ENCODE measurements at places on chromosomes 2 and 18.

DNA sequence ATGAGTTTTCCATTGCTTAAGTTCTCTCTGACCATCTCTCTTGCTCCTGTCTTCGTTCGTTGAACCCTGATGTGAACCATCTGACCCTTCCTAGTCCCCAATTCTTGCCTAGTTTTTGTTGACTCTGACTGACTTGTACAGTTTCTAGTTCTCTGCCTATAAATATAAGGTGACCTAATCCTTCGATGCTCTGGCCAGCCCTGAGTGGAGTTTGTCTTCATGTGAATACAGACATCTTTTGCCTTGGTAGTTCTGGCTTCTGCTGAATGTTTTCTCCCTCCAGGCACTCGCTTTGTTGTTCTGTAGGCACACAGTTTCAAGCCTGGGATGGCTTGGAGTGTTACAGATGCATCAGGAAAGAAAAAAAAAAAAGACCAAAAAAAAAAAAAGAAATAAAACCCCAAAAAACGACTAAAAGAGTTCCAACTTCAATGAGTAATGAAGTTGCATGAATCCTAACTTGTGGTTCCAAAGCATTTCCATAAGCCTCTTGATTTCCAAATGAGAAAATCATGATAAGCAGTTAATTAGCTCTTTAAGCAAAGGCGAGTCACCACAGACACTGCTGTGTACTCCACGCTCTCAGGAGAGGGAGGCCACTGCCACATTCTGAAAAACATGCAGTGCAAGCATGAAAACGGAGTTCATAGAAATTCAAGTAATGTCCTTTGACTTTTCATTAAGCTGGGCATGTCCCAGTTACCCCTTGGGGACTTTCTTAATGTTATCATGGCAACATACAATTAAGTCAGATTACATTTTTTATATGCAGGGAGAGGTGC is 165.2 kb downstream of the TDRD15 start:
- no peak for DNase-seq

GRCh38 chr18:79523206-79523735 is 127.5 kb downstream of the NFATC1 start:
- no peak for DNase-seq

GRCh38 chr2:167491788-167492187 is 603.5 kb downstream of the XIRP2 start:
- DNase-seq, result no peak

DNA sequence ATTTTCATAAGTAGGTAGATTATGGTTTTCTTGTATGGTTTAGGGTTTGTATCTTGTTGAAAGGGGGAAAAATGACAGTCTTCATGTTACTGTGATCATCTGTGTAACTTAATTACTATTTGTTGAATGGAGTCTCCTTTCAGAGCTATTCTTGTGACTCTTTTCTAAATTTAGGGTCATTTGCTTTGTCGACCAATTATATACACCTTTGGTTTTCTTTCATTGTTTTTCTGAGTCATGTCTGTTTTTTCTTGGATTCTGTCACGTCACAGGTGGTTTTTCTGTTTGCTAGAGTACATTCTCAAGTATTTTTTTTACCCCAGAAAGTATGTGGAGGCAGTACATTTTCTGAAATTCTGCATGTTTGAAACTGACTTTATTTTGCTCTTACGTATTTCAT is 43.8 kb upstream of the DYSF start:
- no peak for DNase-seq

DNA sequence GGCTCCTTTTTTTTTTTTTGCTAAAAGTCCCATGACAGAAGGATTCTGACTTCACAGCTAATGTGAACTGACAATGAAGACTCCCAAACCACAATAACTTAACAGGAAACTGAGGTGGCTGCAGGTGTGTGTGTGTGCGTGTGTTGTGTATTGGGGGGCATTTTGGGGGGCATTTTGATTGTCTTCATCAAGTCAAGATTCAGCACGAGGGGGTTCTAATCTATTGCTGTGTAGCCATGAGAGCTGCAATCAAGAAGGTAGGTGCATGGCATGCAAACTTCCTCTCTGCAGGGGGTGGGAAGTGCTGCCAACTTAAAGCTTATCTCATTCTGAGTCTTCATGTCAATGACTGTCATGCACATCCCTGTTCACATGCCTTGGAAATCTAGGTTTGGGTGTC is 25.2 kb downstream of the SPRED2 start:
- no peak for DNase-seq

- DNase-seq, result no peak
These were observed 179.6 kb upstream of the SLC39A10 start for GRCh38 chr2:195477248-195477995.

DNA sequence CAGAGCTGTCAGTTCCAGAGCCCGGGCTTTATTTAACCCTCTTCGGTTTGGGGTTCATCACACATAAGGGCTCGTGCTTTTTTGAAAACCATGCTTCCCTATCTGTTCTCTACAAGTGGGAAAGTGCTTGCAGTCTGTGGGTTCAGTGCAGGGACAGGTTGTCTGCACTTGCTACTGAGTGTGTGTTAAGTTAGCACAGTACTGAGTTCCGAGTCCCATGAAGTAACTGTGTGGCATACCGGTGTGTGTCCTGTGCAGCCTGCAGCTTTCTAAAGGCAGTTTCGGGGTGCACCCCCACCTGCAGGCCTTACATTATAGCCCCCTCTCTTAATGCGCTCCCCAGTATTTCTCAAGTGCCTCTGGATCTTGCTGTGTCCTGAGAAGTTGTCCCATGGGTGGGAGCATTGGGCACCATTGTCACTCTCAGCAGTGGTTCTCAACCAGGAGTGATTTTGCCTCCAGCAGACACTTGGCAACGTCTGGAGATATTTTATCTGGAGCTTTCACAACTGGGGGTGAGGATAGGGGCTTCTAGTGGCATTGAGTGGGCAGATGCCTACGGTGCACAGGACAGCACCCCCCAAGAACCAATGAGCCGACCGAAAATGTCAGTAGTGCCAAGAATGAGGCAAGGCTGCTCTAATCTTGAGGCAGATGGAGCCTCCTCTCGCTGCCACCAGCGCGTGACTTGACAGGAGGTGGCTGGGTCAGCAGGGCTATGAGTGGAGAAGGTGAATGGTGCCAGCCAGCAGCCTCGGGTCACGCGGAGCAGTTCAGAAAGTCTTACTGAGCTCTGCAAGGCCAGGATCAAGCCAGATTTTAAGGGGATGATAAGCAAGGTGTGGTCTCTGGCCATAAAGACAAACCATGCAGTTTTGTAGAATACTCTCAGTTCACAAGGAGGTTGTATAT is 152.2 kb downstream of the SMAD7 start:
- no peak for DNase-seq

DNA sequence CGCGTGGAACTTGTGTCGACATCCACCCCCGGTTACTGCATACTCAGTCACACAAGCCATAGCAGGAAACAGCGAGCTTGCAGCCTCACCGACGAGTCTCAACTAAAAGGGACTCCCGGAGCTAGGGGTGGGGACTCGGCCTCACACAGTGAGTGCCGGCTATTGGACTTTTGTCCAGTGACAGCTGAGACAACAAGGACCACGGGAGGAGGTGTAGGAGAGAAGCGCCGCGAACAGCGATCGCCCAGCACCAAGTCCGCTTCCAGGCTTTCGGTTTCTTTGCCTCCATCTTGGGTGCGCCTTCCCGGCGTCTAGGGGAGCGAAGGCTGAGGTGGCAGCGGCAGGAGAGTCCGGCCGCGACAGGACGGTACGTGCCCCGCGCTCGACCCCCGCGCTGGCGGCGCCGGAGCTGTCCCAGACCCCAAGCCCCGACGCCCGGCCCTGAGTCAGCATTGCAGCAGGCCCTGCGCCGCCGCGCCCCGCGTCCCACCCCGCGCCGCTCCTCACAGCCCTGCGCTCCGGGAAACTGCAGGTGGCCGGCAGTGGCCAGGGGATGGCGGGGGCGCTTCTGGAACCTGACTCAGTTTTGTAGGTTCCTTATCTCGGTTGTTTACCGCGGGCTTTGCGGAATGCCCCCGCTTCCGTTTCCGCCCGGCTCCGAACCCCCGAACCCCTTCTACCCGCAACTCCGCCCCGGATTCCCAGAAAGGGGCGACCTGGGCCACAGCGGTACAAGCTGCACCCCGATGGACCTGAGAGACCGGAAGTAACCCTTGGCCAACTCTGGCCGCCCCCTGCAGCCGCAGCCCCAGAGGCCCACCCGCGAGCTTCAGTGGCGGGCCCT is at the start of gene CFLAR:
TSS of gene CFLAR (plus strand) at position 50 of the 844 bp plus-strand sequence. CDS start 13,702 bp downstream, outside the sequence.
- DNase-seq, result no peak

DNA sequence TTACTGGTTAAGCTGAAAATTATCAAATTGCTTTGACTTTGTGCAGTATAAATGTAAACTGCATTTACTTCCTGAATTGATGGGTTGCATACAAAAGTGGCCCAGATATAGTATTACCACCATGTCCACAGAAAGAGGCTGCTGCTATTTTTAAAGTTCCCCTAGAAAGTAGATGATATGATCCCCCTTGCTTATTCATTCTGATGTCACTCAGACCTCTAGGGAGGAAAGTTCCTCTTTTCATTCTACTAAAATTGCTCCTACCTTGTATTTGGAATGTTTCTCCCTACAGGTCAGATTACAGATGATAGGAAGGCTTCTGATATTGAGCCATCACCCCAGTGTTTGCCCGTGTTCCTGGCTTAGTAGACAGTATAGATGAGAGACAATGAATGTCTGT is 247.6 kb upstream of the TNP1 start:
- DNase-seq, result no peak
